ENCODE measurements at places on chromosomes 16 and 17. TPM values are rescaled to one million over a fixed set of nuclear protein-coding genes. Genes with fewer than 3 reads are reported as not detected.

ABCA10 gene
- total RNA-seq = 0.64 TPM

SPATA22 gene
- not detected for total RNA-seq

PDILT gene
- not detected for total RNA-seq

MYCBPAP gene
- 6.4 TPM for total RNA-seq

CLEC10A gene
- total RNA-seq = not detected

TMC8 gene
- 371 TPM for total RNA-seq

KRTAP1-1 gene
- not detected for total RNA-seq

LLGL1 gene
- total RNA-seq = 21.6 TPM

ADAD2 gene
- total RNA-seq = not detected

CASKIN2 gene
- 0.77 TPM for total RNA-seq

ZP2 gene
- not detected for total RNA-seq

DNAI2 gene
- 0.50 TPM for total RNA-seq

NGFR gene
- total RNA-seq = 0.16 TPM

EPOP gene
- total RNA-seq = 7.3 TPM

All from T-helper 2 cell treated with Interferon-gamma antibody and Interleukin-4, amounts not matched to agents 100 ng/mL and 5 ng/mL, for 36 hours (primary cell).